ENCODE measurements at places on chromosomes 2 and 18. TPM values are rescaled to one million over a fixed set of nuclear protein-coding genes. Genes with fewer than 3 reads are reported as not detected.

Gene PARD6G
- total RNA-seq = 2.8 TPM

Gene NEU2
- total RNA-seq = not detected

Gene PDE1A
- 96.4 TPM for total RNA-seq

Gene FAHD2A
- 15.5 TPM for total RNA-seq

Gene TOGARAM2
- not detected for total RNA-seq

Measured in regular cardiac myocyte (primary cell).